ENCODE measurements at places on chromosomes 3 and 15.

DNA sequence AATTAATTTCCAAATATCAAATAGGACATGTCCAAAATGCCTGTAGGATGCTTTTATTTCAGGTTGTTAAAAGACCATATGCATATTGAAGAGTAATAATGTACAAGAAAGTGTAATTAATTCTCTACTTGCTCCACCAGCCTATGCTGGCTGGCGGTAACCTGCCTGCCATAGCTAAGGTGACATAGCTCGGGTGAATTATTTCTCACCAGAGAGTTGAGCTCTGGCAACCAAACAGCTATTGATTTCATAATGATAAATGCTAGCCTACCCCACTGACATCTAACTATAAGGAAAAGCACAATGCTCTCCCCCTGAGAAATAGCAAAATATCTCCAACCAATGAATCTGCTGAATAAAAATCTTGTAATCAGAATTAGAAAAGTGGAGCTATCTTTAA lies 48.9 kb downstream of the GADL1 start:
- no peak for DNase-seq

DNA sequence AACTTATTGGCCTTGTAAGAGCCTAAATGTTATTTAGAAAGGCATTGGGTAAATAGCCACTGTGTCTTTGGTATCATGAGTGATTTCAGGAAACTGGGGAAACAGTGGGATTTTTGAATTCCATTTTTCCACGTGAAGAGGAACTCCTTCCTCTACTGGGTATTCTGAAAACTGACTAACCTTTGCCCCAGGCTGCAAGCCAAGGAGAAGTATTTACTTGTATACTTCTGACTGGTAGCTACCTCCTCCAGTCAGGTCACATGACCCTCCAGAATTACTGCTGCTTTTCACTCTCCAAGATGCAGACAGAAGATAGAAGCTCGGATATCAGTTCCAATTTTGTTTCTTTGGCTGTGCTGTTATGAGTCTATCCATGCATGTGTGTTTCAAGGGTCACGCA lies 50.9 kb upstream of the MAP3K13 start:
- DNase-seq = no peak

DNA sequence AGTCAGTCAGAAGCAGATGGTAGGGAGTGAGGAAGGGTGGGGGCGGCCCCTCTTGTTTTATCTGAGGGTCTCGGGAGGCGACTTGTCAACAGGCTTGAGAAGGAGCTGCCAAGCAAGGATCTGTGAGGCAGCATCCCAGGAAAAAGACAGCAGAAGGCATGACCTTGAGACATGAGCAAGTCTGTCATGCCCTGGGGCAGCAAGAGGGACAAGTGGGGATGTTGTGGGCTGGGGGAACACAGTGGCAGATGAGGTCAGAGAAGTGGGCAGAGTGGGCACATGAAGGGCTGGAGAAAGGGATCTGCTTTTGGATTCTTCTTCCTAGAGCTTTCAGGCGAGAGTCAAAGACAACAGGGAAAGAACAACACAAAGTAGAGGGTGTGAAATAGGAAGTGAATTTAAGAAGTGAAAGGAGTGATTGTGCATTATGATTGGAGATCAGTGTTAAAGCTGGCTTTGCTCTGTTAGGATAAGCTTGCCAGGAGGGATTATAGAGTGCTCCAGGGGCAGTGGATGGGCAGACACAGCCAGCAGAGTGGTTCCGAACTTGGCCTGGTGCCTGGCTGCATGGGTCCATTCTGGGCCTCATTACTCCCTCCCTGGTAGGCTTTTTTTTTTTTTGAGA lies 73.3 kb downstream of the USP13 start:
- no peak for DNase-seq

DNA sequence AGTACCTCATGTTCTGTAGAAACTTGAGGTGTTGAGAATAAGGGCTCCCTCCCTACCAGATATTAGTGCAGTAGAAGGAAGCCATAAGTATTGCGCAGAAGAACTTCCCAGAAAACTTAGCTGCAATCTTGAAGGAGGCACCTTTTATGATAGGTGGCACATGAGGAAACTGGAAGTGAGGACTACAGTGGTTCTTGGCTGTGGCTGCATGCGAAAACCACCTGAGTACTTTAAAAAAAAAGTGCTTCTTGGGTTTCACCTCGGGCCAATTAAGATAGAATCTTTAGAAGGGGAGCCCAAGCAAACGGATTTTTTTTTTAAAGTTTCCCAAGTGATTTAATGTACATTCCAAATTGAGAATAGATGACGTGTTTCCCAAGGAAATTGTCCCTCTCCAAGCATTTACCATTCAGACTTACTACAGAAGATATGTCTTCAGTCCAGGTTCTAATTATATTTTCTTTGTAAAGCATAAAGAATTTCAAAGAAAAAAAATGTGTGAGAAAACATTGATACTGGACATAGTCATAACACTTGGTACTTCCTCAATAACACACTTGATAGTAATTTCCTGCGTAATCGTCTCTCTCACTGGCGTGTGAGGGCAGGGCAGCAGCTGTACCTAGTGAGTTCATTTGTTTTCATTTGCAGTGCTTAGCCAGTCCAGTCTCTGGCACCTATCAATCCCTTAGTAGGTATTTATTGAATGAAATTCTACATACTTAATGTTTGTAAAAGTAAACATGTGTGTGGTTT lies 12.3 kb upstream of the NR1I2 start:
- no peak for DNase-seq

GRCh38 chr3:147213633-147214032 lies 192.7 kb downstream of the ZIC4 start:
- no peak for DNase-seq
